CD4-positive, alpha-beta T cell treated with Interleukin-6 at 100 ng/mL for 8 hours (primary cell): ENCODE measurements at places on chromosomes 2 and 18.

DNA sequence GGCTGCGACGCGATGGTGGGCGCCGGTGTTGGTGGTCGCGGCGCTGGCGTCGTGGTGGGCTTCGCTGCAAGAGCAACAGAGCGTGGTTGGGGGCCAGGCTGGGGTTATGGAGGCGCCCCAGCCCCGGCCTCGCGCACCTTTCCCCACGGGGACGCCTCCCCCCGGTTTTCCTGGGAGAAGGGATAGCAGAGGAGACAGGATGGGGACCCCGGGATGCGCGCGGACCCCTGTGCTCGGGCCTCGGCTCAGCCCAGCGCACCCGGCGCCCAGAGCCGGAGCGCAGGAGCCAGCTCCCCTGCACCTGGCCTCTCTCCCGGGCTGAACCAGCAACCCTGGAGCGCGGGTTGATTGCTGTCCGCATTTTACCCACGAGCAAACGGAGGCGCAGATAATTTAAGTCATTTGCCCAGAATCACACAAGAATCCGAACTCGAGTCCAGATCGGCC lies 1.0 kb downstream of the CD8A start:
- DNase-seq: no peak

DNA sequence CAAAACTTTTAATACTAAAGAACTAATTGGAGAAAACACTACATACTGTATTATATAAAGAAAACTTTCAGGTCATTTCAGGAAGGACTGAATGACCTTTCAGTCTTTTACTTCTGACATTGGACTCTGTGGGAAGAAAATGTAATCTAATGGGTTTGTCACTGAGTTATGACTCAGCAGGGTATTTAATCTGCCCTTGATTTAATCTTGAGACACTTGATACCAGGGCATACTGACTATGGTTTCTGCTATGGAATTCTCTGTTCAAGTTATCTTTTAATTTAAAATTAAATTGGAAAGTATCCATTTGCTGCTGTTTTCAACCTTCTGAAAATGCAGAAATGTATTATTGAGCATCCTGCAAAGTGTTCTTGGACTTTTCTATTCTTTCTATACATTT lies 354.2 kb upstream of the GALNT5 start:
- no peak for DNase-seq

DNA sequence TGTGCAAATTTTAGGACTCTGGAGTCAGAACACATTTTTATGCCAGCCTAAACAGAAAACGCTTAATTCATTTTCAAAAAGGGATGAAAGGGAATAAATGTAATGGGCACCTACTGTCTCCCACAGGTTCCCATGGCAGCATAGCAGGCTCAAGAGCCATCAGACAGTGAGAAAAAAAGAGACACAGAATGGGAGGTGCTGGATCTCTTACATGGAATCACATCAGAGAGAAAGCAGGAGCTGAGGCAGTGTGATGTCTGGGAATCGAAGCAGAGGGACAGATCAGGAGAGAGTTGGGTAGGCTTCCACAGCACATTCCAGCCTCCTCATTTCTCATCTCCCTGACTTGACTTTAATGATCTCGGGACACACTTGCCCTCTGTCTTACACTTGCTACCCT lies 684.3 kb downstream of the KCNJ3 start:
- DNase-seq: no peak

- no peak for DNase-seq
Measured at GRCh38 chr2:149331023-149331400, 625 bp downstream of the LYPD6 start.

GRCh38 chr2:239274391-239275043 lies 126.3 kb downstream of the HDAC4 start:
- no peak for DNase-seq

DNA sequence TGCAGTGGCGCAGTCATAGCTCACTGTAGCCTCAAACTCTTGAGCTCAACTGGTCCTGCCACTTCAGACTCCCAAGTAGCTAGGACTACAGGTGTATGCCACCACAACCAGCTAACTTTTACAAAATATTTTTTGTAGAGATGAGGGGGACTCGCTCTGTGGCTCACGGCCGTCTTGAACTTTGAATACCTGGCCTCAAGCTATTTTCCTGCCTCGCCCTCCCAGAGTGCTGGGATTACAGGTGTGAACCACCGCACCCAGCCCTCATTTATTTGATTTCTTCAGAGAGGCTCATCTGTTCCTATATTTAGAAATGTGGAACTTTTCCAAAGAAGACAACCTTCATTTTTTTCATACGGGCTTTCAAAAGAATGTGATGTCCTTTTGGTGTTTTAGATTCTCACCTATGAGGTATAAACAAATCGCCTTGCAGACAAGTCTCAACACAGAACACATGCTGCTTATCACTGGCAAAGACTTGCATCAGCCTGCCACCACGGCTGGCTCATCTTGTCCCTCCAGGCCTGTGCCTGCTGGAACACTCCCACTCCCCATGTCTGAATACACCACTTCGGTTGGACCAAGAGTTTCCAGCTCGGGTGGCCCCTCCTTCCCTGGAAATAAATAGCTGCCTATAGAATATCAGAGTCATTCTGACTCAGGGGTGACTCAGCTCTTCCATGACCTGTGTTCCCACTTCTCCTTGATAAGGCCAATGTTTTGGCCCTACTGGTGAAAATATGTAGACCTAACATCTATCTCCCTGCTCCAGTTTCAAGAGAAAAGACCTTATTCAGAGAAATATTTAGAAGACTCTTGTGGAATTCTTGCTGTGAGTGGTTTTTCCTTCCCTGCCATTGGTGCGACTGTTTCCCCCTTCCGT lies 202.6 kb downstream of the TGIF1 start:
- no peak for DNase-seq

- DNase-seq: no peak
Measured at GRCh38 chr2:203994735-203995134, 58.2 kb downstream of the ICOS start.

DNA sequence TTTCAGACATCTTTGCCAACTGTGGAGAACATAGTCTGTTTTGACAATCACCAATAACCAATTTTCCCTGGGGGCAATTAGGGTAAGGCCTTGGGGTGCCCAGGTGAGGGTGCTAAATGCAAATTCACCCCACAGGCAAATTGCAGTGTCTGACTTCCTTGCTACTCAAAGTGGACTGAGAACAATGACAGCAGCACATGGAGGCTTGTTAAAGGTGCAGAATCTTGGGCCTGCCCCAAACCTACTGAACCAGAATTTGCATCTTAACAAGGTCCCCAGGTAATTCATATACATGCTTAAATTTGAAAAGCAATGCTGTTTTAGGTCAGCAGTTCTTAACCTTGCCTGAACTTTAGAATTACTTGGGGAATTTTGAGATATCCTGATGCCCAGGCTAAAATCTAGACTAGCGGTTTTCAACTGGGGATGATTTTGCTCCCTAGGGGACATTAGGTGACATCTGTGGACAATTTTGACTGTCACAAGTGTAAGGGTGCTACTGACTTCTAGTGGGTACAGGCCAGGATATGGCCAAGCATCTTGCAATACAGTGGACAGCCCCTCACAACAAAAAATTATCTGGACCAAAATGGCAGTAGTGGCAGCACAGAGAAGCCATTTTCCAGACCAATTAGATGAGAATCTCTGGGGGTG lies 80.2 kb upstream of the GCFC2 start:
- DNase-seq: no peak

DNA sequence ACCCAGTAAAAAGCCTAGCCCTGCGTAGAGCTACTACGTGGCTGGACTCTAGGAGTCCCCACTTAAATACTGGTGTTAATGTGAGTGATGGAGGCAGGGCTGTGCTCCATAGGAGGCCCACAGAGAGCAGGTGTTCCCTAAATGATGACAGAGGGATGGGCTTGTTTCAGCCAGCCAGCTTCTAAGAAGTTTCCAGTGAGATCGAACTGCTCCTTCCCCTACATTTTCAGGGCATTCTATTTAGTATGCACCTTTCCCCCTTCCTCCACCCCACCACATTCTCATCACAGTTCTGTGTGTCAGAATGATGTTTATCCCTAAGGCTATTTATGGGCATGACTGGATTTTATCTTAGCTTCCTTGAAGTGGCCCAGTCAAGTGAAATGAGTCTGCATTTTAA lies 213.0 kb downstream of the TRIB2 start:
- DNase-seq: no peak

DNA sequence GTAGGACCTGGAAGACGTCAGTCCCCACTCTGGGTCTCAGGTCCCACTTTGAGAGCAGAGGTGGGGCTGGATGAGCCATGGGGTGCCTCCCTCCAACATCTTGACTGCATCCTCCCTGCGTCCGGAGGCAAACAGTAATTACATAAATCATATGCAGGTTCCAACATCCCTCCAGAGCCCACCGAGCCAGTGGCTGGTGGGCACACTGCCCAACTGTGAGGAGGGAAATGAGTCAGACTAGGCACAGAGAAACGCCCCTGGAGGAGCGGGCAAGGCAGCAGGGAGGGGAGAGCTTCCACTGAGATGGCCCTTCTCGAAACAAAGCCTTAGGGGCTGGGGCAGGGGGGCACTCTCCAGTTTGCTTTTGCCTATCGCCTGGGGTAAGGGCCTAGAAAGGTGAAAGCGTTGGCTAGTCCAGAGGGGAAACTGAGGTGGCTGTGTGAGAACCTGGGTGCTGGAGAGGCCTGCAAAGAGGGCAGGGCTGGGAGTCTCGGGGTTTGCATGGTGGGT lies 168.2 kb upstream of the MYCN start:
- no peak for DNase-seq

DNA sequence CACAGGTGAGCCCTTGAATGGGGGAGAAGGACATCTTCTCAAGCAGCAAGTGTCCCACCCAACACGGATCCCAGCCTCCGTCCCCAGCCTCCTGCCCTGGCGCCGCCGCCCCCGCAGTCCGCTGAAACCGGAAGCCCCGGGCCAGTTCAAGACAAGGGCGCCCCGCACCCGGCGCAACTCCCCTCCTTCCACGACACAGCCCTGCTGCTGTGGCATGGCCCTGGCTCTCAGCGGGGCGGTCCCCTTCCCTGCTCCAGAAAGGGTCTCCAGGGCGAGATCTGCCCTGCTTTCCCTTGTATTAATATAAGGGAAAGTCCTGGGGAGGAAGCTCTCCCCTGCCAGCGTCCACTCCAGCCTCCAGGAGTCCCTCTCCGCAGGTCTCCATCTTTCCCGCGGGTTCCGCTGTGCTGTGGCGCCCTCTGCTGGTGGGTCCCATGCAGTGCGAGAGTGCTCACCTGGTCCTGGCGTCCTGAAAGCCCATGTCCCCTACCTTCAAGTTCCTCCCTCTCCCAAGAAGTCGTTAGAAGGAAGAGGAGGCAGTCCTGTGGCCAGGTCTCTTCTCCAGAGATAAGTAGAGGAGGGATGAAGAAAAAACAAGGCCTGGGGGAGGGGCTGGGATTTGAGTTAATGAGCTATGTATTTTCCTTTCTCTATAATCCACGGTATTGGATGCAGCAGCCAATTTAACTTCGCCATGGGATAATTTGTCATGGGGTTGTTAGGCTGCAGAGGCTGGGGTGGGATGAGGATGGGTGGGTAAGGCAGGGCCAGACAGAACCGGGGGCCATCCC lies 176.0 kb downstream of the SMAD2 start:
- peak; percentile 12 for DNase-seq
